Posterior vena cava (tissue), 2 donors: ENCODE measurements at places on chromosomes 11 and 22. TPM values are rescaled to one million over a fixed set of nuclear protein-coding genes. Genes with fewer than 3 reads are reported as not detected.
A peak's percentile ranks its signal among the peaks of the same experiment; 100 is the strongest.

DNA sequence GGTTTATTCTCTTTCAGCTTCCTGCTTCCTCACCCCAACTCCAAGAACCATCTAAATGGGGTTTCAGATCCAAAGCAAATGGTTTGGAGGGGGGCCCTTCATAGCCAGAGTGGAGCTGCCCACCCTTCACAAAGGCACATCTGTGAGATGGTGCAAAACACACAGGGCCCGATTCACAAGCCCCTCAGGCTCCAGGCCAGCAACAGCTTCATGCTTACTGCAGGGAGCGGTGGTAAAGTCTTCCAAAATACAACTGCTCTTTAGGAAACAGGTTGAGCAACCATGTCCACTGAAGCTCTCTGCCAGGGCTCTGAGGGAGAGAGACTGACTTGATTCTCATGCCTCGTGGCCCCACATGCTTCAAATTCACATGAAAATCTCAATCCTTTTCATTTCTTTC, 213.0 kb upstream of the NARS2 start:
- no peak for DNase-seq

DNA sequence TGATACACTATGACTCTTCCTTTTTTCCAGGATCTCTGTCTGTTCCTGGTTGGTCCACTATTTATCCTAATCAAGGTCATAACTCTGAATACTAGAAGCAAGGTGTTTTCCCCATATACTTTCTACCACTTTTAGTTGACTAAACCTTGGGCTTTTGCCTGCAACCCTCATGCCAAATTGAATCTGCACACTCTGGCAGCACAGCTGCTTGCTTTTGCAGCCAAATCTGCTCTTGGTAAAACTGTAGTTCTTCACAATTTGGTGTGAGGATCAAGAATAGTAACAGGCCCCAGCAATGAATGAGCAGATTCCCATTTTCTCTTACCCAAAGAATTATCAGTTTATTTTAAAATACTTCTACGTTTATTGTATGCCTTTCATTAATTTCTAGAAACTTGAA, 586.5 kb upstream of the CNTN5 start:
- no peak for DNase-seq

- no peak for DNase-seq
Observed at GRCh38 chr11:120869516-120870011, 154.3 kb upstream of the TBCEL start.

DNA sequence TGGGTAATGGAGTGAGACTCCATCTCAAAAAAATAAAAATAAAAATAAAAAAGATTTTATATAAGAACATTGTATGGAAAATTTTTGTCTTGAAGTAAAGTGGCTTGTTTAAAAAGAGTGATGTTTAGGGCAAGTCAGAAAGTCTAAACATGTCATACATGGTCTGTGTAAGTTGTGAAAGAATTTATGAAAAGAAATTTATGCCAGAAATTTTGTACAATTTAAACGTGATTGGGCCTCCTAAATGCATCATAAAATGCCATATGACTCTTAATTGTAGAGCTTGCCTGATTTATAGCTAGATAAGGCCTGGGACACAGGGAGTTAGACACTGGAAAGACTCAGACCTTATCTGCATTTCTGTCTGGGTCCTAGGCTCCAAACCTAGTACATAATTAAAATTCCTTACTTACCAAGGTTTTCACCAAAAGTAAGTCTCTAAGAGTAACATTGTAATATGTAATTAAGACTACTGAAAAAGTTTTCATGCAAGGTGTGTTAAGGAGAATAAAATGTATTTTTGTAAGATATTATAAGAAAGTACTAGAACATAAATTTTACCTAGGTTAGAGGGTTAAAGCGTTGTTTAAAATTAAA, 110.5 kb downstream of the AASDHPPT start:
- no peak for DNase-seq

GRCh38 chr11:114270531-114271270, 25.5 kb upstream of the NNMT start:
- DNase-seq, result no peak

GRCh38 chr11:79472819-79473529, 32.1 kb upstream of the TENM4 start:
- DNase-seq, result no peak

- no peak for DNase-seq
Observed at GRCh38 chr11:13206086-13206640, 71.4 kb upstream of the BMAL1 start.

DNA sequence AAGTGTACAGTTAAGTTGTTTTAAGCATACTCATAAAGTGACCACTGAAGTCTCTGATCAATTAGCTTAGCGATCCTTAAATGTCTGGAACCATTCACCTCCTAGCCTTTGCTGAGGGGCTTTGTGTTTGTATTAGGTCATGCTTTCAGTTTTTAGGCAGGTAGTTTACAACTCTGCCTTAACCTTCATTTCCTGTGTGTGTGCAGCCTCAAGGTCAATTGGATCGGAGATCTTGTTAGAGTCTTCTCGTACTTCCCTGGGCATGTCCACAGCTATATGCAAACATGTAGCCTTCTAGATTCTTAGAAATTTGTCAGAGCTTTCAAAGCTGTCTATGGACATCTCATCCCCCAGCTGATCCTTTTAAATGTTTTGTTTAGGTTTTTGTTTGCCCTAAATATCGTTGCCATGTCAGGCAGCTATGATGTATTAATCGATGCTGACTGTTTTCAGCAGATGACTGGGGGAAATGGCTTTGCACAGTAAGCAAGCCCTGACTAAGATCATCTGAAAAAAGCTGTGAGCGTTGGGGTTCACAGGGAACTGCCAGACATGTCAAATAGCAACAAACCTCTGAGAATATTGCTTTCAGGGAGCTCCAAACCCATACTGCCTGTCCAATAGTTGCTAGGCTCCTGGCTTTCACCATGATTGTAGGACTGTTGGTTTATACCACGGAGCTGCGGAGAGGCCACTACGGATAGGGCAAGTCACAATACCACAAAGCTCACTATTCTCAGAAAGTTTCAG, 45.6 kb downstream of the GLYAT start:
- DNase-seq, result no peak

GRCh38 chr11:120442031-120442430, 69.5 kb upstream of the GRIK4 start:
- no peak for DNase-seq

GRCh38 chr22:48699511-48699910, 1128.2 kb downstream of the BRD1 start:
- no peak for DNase-seq

GRCh38 chr22:19567157-19568009, 43.2 kb upstream of the CLDN5 start:
- no peak for DNase-seq

DNA sequence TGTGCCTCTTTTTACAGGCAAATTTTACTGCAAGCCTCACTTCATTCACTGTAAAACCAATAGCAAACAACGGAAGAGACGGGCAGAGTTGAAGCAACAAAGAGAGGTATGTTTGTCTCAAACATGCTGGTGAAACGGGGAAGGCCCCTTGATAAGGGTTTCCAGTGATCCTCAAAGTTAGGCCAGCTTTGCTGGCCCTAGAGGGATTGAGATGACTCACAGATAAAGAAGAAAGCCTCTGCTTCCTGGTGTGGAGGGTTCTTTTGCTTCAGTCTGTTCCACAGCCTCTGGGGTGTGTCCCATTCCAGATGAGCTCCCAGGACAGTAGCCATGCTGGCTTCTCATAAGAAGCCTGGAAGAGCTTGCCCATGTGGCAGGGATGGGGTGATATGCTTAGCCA, 118.9 kb upstream of the PARVA start:
- peak; percentile 40 for DNase-seq

OR4A47 gene
- not detected for total RNA-seq

TPBGL gene
- total RNA-seq, result 0.67 TPM

PRODH gene
- 3.4 TPM for total RNA-seq
